ENCODE measurements at places on chromosomes 6 and 20.
A peak's percentile ranks its signal among the peaks of the same experiment; 100 is the strongest.

DNA sequence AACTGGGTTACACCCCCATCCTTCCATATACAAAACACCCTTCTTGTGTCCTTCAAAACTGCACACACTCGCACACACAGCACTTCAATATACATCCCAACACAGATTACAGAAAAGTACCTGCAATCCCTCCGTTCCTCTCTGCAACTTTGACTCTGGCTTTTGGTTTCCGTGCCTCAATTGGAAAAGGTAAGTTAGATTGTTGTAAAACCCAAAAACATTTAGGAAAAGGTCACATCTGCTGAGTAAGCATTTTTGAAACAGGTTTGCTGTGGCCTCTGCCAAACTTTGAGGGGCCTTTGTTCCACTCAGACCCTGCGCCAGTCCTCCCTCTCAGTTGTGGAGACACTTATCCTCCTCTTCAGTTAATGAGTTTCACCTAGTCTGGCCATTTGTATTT lies 4.2 kb downstream of the NKX2-4 start:
- DNase-seq = no peak

DNA sequence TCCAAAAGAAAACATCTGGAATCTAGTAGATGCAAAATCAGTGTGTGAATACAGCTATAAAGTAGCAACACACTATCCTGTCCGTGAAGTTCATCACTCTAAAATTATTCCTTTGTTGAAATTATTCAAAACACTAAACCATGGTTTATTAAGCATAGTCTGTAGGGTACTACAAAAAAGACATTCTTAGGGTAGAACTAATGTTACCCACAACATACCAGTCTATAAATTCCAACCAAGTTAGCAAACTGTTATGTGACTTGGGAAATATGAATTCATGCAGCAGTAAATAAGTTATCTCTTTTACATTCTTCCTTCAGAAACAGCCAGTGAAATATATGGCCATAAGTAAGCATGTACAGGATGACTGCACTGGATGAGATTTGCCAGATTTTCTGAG lies 580.3 kb upstream of the ADGRB3 start:
- no peak for DNase-seq

DNA sequence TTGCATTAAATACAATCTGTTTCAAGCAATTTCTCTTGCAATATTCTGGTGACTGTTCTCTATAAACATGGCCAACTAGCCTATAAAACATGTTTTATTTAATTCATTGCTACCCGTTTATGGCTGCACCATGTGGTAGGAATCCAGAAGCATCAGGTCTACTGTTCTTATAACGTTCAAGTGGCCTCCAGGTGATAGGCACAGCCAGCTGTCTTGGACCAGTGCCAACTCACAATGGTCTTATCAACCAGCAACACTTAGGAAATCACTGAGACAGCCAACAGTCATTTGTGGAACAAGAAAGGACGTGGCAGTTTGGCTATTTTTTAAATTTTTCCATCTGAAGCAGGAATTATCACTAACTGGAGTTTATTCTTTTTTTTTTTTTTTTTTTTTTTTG lies 193.6 kb downstream of the NKAIN2 start:
- DNase-seq = peak; percentile 5

- no peak for DNase-seq
Measured at GRCh38 chr20:7346562-7346961, 579.1 kb downstream of the BMP2 start.

GRCh38 chr20:38501858-38502436 lies 29.3 kb downstream of the RALGAPB start:
- DNase-seq = no peak

DNA sequence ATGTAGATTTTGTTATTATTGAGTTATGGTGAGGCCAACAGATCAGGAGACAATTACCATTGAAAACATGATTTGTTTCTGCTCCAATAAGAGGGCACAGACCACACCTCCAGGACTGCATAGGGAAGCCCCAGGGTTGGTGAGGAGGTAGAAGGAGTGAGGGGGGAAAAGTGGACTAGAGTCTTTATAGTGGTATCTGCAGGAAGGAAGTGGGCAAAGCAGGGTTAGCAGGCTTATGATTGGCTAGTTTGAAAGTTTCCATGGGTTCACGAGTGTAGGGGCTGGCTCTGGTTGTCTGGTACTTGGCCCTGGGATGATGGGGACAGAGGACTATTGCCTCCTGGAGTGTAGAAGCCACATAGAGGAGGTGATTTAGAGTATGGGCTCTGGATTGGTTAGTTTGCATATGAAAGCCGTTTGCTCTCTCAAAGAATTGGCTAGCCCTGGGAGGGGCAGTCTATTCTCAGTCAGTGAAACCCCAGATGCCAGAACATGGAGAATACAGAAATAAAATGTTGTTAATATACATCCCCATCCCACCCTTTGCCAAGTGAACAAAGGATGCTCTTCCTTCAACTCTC lies 156.6 kb downstream of the KLHL32 start:
- no peak for DNase-seq

- DNase-seq = no peak
Measured at GRCh38 chr6:3085074-3085473, 16.8 kb downstream of the RIPK1 start.

DNA sequence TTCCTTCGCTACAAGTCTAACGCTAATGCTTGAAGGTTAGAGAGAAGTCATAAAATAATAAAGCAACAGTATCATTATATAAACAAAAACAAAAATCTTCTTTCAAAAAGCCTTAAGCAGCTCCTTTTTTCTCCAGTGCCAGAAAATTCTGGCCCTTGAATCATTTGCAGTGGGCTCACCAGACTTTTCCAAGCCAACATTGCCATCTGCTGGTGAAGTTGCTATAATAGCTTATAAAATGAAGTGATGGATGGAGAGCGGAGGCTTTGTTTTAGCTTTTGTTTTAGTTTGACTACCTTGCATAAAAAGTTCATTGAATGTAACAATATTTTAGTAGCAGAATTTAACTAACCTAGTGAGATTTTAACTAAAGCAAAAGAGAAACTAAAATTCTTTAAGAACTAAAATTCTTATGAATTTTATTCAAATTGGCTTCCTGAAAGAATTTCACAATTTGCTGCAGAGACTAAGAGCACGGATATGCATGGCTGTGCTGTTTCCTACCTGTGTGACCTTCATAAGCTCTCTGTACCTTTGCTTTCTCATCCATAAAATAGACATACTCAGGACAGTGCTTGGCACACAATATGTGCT lies 44.8 kb upstream of the SLC2A12 start:
- DNase-seq = peak; percentile 69

GRCh38 chr20:62066983-62067433 lies 1.3 kb upstream of the TAF4 start:
- no peak for DNase-seq

DNA sequence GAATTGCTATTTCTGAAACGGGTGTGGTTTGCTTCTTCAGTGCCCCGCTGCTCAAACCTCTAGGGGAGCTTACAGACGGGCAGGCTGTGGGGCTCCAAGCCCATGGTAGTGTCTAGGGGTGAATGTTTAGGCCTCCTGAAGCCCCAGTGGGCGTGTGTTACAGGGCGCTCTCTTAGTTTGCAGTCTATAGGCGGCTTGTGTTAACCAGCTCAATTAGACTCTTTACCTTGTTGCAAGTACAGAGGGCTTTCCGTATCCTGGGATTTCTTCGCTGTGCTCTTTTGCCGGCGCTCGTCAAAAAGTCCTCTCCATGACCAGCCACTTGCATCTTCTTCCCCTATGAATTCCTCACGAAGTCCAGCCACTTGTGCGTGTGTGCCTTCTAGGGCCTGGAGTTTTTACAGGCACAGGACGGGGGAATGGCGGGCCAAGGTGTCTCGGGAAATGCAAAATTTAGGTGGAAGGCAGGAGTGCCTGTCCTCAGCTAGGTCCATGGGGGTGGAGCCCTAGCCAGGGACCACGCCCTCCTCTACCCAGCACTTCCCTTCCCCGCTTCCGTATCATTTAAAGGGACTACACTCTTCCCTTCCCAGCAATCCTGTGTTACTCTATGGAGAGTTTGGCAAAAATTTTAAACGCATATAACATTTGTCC lies 94.5 kb downstream of the HTR1B start:
- DNase-seq = no peak

GRCh38 chr6:63114610-63115211 lies 96.6 kb upstream of the FKBP1C start:
- no peak for DNase-seq

DNA sequence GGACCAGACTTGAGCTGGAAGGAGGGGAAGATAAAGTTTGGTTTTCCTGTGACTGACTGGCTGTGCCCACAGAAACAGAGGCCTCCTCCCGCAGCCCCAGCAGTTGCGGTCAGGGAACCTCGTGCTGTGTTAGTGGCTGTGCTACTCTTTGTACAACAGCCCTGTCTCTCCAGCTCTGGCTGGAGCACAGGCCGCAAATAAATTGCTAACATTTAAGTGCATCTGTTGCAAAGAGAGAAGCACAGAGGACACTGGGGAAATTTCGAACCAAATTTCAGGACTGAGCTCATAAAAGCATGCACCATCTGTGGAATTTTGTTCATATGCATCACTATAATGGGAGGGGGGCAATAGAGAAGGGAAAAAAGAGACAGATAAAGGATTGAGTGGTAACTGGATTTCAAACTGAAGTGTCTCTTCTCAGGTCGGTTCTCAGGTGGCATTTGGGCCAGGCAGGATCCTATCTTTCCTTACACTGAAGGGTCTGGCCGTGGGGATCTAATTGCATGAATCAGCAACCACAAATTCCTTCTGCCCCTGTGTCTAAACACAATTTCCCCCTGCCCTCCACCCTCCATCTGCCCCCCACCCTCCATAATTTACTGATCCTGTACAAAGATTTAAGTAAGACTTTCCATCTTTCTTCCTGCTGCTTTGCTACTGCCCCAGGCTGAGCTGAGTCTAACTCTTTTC lies 88.9 kb upstream of the ATXN1 start:
- DNase-seq = no peak

- DNase-seq = no peak
Measured at GRCh38 chr20:24363031-24363430, 106.4 kb upstream of the SYNDIG1 start.

DNA sequence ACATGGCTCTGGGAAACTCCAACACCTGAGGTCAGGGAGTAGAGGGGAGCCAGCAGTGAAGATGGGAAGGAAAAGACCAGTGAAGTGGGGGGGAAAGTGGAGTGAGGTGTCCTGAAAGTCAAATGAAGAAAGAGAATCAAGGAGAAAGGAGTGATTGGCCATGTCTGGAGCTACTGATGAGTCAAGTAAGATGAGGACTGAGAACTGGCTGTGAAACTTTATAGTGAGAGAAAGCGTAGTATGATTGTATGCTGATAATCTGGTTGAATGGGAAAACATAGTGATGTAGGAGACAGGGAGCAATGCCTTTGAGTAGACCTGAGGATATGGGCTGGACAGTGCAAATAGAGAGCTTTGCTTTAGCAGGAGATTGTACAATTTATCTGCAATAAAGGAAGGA lies 183.6 kb upstream of the GMDS start:
- no peak for DNase-seq

DNA sequence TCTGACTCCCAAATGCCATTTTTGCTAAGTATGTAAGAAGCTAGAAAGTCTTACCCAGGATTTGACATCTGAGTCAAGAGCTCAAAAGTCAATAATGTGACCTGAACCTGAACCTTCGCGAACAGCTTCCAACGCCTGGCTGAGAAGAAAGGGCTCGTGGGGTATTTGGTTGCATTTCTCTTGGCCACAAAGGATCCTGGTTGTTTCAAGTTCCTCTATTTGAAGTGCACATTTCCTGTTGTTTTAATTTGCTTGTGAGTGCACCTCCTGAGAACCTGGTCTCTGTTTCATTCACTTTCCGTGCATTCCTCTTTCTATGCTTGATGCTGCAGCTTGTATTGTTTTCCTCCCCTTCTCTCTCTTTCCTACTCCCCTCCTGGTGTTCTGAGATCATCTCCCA lies 212.5 kb downstream of the FOXA2 start:
- peak; percentile 88 for DNase-seq

DNA sequence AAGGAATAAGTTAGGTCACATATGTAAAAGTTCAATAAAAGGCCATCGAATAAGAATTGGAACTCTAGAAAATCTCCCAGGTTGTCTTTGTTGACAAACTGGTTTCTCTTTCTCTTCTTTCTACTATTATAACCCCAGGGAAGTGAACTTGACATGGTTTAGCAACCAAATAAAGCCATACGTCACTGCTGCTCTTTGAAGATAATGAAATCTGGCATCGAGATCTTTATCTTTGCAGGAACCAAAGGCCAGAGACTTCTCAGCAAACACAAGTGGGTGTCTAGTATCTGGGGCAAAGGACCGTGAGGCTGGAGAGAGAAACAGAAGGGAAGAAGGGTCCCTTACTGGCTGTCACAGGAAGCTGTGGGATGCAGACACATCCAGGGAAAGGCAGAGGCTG lies 286.7 kb upstream of the CDYL start:
- DNase-seq = no peak

All from RPMI8226 (cell line).